ENCODE measurements at places on chromosomes 6 and 20.

DNA sequence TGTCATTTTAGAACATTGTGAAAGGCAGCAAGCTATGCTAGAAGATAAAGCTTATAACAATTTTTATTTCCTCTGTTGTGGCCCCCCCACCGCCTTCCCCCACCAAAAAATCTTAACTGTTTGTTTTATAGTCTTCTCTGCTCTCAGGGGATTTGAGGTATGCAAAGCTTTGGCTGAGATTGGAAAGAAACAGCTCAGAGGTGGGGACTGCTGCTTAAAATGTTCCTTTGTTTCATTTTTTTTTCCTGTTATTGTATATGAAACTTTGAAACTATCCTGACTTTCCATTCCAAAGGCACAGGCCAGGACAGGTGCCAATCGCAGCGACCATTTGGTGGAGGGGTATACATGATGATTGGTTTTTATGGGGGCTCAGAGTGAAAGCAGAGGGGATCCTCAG is 114.7 kb upstream of the PHACTR1 start:
- no peak for DNase-seq

DNA sequence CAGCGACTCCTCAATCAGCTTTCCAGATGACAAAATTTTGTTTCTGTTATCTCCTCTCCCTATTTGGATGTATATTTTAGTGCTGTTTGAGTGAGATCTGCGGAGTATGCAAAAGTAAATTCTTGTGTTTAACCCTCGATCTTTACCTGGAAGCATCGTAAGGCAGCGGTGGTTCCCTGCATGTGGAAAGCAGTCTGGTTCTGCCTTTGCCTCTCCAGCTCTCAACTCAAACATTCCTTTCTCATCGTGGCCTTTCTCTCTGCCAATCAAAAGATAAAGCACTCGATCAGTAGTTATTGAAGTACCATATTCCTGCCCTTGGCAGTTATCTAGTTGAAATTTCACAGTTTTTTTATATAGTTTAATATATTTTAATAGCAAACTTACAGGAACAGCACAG is 44.0 kb upstream of the BTN3A2 start:
- no peak for DNase-seq

DNA sequence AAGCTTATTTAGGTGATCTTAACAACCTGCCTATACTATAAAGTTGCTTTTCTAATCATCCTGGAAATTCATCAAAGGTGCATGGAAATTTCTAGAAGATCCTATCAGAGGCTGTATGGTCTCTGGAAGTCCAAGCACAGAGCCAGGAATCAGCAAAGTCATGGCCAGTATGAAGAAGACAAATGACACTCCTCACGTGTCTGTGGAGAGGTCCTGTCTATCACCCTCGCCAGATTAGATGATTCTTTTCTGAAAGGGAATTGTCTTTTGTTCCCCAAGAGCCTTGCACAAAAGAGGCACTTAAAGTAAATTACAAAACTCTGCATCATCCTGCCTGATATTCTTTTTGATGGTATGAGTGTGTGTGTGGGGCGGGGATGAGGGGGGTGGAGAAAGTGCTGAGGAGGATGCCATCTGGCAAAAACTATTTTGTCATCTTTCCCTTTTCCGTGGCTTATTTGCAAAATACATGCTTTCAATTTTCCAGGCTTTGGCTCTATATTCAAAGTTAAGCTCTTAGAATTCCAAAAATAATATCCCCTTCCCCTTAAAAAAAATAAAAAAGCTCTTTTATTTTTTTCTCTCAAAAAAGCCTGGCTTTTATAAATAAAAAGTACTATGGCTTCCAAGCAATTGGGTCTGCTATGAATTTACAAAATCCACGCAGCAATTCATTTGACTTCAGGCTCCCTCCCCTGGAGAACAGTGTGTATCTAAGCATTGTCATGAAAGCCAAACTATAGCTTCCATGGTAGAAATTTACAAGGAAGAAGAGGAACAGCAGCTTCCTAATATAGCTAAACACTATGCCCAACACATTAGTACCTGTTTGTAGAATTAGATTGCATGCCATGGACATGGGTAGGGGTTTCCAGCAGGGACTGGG is 185.2 kb upstream of the ARG1 start:
- DNase-seq: no peak

GRCh38 chr20:59032713-59033059 is 551 bp upstream of the ATP5F1E start:
- DNase-seq: no peak

DNA sequence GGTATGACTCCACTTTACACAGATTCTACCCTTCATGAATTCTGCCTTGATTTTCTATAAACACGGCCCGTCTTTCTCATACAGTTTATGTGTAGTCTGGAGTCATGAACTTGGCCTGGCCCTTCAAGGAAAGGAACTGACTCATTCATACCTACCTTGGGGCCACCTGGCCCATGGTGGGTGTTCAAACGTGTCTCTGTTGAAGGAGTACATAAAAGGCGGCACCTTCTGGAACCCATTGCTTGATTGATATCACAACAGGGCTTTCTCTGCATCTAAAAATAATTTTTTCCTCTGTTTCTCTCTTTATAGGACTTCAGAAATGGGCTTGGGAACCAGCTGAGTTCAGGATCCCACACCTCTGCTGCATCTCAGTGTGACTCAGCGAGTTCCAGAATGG is 363.0 kb upstream of the SOX4 start:
- no peak for DNase-seq

GRCh38 chr6:38646166-38646878 is 6.6 kb upstream of the BTBD9 start:
- no peak for DNase-seq

DNA sequence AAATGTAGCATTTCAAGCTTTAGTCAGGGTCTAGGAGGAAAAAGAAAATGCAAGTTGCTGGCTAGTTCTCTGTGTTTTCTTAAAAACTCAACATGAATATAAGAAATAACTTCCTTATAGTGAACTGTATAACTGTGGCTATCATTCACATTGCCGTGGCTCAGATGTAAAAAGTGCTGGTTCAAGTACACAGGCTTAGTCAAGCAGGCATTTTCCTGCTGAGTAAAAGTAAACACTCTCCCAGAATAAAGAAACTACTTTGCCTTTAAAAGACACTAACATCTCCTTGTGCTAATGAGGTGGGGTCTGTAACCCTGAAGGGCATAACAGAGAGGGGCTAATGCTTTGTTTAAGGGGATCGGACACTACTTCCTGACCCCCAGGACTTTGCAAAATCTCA is 3.3 kb downstream of the ATP5F1E start:
- DNase-seq: no peak

- DNase-seq: no peak
Observed at GRCh38 chr6:147141711-147142308, 62.4 kb upstream of the STXBP5 start.

GRCh38 chr20:31497838-31498540 is 16.3 kb upstream of the HM13 start:
- DNase-seq: no peak

- no peak for DNase-seq
Observed at GRCh38 chr6:64197246-64197645, 561.6 kb downstream of the PHF3 start.

- no peak for DNase-seq
Observed at GRCh38 chr6:111242452-111242851, 155.1 kb downstream of the SLC16A10 start.

DNA sequence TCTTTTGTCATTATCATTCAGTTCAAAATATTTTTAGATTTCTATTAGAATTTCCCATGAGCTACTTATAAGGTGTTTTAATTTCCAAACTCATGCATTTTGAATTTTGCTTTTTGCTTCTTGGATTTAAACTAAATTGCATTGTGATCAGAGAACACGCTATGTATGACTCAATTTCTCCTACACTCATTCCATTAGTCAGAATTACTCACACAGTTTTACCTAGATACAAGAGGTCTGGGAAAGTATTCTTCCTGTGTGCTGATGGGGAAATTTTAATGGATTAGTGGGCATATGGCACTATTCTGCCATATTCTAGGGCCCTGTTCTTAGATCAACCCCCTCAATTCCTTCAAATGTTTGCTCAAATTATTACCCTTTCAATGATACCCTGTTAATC is 49.9 kb upstream of the BMP5 start:
- no peak for DNase-seq

DNA sequence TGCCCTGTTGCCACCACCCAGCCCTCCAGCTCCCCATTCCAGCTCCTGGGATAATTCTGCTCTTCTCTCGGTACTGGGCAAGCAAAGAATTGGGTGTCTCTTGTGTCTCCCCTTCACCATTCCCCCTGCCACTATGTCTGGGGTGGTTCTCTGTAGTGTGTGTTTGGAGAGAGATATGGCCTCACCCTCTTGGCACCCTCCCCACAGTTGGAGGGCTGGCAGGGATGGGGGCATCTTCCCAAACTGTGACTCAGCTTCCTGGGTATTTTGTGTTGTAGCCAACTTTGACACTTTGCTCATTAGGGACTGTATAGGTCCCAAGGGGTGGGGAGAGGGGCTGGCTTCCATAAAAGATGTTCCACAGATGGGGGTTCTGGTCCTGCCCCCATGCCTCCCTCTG is 1.7 kb downstream of the TNXB start:
- DNase-seq: no peak

DNA sequence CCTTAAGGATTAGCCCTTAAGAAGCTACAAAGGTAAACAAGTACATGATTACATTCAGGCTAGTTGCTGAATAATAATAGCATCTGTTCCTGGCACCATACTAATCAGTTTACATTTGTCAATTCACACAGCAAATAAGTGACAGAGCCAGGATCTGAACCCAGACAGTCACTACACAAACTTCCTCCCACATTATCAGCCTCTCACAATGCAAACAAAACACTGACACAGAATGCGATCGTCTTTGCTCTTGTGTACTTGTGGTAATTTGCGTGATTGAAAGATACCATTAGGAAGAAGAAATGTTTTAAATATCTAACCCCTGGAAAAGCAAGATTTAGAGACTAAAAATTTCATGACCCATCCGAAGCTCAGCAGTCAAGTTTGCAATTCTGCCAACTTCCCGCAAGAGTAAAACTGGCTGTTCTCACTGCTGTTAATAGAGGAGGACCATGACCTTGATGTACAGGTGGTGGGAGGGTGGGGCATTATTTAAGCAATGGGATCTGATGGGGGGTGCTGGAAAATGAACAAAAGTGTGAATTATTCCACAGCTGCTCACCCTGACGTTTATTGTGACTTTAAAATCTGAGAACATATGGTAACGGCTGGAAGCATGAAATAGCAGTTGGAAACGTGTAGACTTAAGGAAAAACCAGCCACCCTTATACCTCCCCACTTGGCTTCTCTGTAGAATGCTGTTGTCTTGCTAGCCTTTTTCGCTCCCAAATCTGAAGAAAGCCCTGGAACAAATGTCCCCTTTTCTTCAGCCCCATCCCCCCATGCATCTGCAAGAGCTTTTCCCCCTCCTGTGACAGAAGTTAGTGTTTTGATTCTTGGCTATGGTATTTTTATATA is 95.3 kb upstream of the ARMC2 start:
- DNase-seq: no peak

DNA sequence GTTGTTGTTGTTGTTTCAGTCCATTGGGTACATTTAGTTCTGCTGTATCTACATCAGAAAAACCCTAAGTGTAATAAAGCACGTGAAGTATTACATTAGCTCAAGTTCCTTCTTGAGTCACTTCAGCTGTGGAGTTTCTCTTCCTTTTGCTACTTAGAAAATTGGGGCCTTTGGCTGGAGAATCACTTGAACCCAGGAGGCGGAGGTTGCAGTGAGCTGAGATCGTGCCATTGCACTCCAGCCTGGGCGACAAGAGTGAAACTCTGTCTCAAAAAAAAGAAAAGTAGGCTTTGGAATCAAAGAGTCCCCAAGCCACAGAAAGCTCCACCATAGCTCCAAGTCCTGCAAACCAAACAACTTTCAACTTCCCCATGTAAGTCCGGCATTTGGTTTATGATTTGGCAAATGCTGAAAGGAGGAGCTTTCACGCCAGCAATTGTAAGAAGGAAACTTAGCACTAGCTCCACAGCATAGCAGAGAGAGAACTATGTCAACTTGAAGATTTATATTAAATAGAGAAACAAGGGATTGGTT is 56.5 kb upstream of the RNF144B start:
- DNase-seq: no peak

GRCh38 chr6:170280689-170281045 is 10.2 kb downstream of the DLL1 start:
- no peak for DNase-seq

- DNase-seq: no peak
Observed at GRCh38 chr20:62663145-62664018, 21.1 kb downstream of the SLCO4A1 start.

- no peak for DNase-seq
Observed at GRCh38 chr6:56842686-56843475, 112.0 kb upstream of the BEND6 start.

GRCh38 chr20:20331156-20331555 is 36.7 kb upstream of the INSM1 start:
- no peak for DNase-seq

DNA sequence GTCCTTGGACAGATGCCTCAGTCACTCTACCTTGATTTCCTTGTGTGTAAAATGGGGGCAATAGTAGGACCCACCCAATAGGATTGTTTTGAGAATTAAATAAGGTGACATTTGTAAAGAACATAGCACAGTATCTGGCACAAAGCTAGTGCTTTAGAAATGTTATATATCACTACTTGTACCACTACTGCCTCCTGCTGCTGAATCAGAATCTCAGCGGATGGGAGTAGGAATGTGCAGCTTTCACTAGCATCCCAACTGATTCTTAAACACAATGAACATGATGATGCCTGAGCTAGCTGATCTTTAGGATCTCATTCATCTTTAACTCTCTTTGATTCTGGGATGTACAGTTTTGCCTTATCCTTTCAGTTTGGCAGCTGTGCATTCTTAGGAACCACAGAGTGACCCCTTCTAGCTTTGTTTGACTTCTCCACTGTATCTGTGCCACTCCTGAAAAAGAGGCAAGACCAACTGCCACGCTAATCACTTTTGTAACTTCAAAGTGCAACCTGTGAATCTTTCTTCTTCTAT is 7.2 kb downstream of the PBOV1 start:
- DNase-seq: no peak

DNA sequence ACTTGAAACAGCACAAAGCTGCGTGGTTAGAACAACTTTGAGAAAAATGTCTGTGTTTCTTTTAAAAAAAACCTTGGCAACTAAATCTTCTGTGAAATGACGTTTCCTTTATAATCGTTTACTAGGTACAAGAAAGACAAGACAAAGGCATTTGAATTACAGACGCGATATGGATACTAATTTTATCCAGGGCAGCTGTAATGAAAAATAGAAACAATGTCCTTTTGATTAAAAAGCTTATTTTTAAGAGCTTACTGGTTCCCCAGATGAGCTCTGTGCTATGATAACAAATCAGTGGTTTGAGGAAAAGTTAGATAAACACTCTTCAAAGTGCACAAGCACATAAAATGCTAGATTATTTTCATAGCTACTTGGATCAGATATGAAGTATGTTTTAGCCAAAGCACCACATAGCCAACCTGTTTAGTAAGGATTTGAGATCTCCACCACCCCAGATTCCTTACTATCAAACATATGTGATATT is 1.6 kb upstream of the SYNCRIP start:
- no peak for DNase-seq

- no peak for DNase-seq
Observed at GRCh38 chr20:2825761-2826160, 9.6 kb downstream of the TMEM239 start.

GRCh38 chr6:41442800-41443501 is 103.2 kb upstream of the FOXP4 start:
- DNase-seq: no peak

Measured in stimulated activated CD4-positive, alpha-beta T cell treated with anti-CD3 and anti-CD28 coated beads, Interleukin-12 subunit alpha, Interleukin-12 subunit beta, amount 100 ng/mL, for 24 hours (primary cell).